ENCODE measurements at places on chromosomes 5 and 9.
A peak's percentile ranks its signal among the peaks of the same experiment; 100 is the strongest.

GRCh38 chr9:34459941-34460340 lies 1.3 kb downstream of the DNAI1 start:
- peak; percentile 36 for DNase-seq

- no peak for DNase-seq
Observed at GRCh38 chr5:132595624-132596023, 38.8 kb downstream of the RAD50 start.

GRCh38 chr5:128927644-128928043 lies 37.6 kb upstream of the SLC27A6 start:
- no peak for DNase-seq

- DNase-seq, result peak; percentile 9
Observed at GRCh38 chr5:55773057-55773456, 35.2 kb downstream of the DDX4 start.

DNA sequence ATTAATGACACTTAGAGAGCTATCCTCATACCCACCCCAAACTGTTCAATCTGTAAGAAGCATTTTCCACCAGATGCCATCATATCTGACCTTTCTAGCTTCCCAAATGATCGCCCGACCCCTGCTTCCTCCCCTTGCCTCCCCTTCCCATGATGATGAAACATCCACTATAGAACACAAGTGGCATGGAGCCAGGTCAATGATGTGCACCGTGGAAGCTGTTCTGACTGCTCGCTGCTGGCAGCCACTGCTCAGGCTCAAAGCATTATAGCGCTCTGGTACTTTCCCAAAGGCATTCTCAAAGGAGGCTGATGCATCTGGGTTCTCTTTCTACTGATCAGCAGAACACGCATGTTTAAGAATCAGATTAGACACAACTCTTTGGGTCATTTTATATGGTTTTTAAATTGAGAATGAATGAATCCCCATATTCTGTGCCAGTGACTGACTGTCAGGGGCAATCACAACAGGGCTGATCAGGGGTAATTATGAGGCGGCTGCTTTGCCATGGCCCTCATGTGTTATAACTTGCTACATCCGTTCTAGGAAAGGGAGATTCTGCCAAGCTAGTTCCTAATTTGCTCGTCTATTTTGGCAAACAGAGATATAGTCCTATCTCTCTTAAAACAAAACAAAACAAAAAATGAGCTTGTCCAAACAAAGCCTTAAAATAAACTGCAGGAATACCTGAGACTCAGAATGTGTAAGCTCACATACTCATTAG lies 343.7 kb downstream of the ENC1 start:
- DNase-seq, result no peak

DNA sequence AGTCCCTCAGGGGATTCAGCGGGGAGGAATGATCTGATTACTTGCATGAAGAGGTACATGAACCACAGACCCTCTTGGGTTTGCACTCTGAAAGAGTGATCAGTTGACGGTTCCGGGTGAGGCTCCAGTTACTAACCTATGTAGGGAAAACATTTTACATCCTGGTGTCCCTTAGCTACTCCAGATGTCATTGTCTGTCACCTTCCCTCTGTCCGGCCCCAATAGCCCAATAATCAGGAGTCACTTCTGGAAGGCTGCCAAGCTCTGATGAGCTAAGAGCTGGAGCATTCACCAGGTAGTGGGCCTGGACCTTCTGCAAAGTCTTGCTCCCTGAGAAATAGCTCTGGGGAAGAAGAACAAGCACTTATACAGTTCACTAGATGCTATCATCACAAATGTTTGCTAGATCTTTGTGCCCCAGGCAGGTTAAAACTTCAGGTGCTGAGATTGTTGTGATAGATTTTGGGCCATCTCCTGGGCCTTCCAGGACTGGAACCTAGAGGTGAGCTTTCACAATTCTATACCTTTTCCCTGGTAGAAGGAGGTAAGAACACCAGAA lies 64.5 kb downstream of the ENTREP1 start:
- DNase-seq, result no peak

DNA sequence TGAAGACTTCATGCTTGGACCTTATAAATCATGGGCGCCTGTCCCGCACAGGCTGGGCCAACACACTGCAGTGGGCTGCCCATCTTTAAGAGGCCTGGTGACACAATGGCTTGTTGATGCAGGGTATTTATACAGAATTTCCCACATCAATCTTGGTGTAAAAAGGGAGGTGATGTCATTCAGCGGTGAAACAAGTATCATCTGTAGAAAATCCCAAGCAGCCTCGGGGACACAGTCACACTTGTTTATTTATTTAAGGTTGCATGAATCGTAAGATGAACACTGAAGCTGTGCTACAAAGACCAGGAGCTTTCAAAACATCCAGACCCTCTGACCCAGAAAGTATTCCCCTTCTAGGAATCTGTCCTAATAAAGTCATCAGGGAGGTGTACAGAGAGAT lies 40.5 kb downstream of the SMIM23 start:
- no peak for DNase-seq

- no peak for DNase-seq
Observed at GRCh38 chr5:170405817-170406216, 16.6 kb upstream of the KCNMB1 start.

- DNase-seq, result peak; percentile 14
Observed at GRCh38 chr9:112443200-112443599, 43.4 kb upstream of the KIAA1958 start.

- no peak for DNase-seq
Observed at GRCh38 chr5:178642351-178642909, 15.6 kb upstream of the CLK4 start.

DNA sequence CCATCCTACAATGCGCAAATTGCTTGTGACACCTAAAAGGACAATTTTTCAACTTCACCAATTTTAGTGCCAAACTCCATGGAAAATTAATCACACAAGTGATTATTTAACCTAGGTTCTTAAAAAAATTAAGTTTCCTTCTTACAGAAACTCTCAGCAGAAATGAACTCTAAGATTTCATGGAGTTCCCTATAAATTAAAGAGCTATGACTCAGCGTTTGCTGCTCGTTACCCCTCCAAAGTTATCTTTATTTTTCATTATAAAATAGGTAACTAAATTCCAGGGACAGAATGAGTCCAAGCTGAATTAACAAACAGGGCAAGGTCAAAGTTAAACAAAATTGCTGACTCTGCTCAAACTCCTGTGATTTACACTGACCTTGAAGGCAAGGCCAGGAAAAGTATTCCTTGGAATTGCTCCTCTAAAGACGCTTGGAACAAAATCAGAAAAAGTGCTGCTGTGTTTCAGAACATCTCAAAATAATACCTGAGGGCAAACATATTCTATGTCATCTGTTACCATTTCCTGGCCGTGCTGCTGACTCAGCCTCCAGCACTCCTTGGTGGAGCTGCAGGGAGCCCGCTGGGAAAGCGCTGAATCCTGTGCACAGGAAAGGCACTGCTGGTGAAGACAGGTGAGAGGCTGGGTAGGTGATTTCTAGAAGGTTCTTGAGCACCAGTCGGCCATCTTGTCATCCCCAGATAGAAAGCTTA lies 2.5 kb upstream of the CMBL start:
- no peak for DNase-seq

GRCh38 chr5:96093340-96093739 lies 131.7 kb upstream of the ELL2 start:
- DNase-seq, result no peak

All from SW480 (cell line).